NCI-H2081 treated with DMSO at 0.1 percent for 48 hours (cell line): ENCODE measurements at places on chromosomes 2 and 18.

DNA sequence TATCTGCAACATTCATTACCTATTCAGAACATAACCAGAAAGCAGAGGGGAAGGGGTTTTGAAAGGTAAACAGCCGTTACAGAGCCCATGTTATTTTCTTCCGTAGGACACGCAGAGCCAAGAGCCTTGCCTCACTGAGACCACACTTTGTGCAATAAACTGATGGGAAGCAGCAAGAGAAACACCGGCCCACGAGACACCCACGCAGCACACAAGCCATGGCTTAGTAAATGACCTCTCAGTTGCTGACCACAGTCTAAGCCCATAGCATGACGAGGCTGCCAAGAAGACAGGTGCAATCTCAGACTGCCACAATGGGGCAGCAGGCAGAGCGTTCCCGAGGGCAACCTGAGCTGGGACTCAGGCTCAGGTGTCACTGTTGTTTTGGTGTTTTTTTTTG, 59.6 kb downstream of the CABYR start:
- no peak for DNase-seq

DNA sequence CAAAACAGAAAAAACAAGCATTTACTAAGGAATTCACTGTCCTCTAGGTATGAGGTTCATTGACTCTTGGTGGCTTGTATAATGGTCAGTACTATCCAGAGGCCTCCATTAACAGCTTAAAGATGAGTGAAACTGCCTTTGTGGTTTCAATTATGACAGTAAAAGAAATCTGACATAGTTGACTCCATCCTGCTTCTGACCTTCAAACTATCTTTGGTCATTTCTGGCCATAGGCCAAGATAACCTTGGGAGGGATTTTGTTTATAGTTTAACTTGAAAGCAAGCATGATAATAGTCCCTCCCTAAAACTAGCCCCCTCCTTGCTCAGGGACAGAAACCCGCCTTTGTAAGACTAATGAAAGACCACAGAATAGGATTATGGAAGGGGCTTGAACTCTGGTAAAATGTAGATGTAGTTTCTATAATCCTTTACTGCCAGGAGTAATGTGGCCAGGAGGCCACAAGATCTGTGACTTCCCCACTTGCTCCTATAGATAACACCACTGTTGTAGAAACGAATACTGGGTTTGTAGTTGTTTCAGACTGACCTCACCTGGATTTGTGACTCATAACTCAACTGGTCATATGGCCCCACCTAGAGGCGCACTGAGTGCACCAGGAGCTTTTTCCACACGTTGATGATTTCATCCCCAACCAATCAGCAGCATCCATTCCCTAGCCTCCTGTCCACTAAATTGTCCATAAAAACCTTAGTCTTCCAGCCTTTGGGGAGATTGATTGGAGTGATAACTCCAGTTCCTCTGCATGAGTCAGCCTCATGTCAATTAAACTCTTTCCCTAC, 8.6 kb upstream of the PLEKHM3 start:
- DNase-seq, result no peak

- no peak for DNase-seq
Observed at GRCh38 chr18:9925795-9926194, 12.0 kb downstream of the VAPA start.

DNA sequence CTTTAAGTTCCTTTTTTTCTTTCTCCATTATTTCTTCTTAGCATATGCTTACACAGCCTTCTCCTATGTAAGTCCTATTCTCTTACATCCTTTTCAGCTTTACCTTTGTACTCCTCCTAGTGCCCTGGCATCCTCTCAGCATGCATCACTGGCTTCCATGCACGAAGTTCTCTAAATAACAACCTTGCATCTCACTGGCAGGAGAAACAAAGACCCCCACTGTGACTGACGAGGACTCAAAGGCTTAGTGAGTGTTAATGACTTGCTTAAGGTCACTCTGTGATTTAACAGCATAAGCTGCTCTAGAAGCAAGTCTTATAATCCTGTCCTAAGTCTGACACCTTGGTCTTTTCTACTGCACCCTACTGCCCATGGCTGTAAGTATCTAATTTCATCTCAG, 1236.0 kb upstream of the CELF4 start:
- no peak for DNase-seq

- no peak for DNase-seq
Observed at GRCh38 chr2:157786663-157787363, 89.3 kb downstream of the ACVR1 start.

DNA sequence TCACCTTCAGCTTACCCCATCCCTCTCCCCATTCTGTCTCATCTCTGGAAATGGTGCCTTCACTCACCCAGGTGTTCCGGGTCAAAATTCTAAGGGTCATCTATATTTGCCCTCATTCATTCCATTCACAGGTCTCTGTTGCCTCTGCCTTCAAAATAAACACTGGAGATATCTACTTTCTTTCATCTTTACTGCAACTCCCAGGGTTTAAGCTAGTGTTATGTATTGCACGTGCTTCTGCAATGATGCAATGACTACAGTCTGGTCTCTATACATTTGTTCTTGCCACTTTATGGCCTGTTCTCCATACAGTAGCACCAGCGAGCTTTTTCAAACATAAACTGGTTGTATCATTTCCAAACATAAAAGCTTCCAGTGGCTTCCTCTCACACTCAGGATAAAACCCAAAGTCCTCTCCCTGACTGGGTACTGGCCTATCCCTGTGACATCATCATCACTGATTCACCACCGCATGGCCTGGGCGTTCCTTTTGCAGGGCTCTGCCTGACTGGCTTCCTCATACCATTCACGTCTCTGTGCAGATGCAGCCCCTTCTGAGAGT, 14.3 kb downstream of the DSG2 start:
- no peak for DNase-seq

DNA sequence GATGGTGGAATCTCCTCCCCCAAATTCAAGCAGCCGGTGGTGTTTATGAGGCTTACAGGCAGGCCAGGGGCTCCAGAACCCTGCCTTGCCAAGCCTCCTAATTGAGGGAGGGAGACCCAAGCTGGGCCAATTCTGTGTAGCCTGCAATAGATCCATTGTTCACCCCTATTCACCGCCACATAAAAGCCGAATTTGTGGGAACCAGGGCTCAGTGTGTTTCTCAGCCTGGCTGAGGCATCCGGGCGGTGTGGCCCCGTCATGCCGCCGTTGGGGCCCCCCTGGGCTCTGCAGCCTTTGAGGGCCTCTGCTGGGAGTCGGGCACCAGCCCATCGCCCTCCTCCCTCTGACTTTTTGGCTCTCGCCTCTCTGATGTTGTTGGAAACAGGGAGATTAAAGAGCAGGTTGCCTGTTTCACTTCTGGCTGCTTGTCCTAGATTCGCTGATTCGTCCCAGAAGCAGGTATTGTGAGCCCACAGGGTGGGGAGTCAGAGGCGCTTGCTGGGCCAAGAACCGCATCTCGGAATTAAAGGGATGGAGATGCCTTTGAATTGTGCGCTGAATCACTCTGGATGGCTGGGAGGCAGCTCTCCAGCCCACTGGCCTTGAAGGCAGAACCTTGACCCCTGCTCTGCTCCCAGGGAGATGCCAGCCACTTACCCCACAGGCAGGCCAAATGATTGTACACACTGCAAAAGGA, 14.7 kb upstream of the OTOS start:
- DNase-seq, result no peak

DNA sequence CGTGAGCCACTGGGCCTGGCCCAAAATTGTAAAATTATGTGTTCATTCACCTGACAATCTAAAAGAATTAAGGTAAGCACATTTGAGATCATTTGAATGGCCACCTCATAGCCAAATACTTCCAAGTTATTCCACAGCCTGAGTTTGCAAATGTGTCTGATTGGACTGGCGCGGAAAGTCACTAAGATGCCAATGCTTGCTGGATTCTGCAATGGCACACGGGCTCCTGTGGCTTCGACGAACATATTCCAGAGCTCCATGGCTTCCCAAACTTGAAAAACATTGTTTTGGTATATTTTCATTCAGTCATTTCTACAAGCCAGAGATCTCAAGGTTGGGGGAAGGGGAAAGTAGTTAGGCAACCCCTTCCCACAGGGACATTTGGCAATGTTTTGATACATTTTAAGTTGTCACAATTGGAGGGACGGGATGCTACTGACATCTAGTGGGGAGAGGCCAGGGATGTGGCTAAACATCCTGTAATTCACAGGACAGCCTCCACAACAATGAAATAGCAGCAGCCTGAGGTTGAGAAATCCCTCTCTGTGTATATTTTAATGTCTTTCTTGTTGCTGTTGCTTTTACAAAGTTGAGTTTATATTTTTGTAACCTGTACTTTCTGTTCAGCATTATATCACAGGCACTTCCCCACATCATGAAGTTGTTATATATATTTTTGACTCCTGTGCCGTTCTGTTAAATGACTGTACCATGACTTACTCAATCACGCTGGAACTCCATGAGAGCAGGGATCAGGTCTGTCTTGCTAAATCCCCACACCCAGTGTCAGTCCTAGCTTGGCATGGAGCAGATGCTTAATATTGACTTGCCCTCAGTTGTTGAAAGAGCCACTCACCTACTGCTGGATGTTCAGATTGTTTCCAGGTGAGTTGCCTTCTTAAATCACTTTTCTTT, 56.9 kb downstream of the COL4A4 start:
- DNase-seq, result no peak

- no peak for DNase-seq
Observed at GRCh38 chr2:188000189-188000588, 291.5 kb upstream of the GULP1 start.

- DNase-seq, result no peak
Observed at GRCh38 chr2:46064396-46064795, 232.8 kb upstream of the EPAS1 start.

DNA sequence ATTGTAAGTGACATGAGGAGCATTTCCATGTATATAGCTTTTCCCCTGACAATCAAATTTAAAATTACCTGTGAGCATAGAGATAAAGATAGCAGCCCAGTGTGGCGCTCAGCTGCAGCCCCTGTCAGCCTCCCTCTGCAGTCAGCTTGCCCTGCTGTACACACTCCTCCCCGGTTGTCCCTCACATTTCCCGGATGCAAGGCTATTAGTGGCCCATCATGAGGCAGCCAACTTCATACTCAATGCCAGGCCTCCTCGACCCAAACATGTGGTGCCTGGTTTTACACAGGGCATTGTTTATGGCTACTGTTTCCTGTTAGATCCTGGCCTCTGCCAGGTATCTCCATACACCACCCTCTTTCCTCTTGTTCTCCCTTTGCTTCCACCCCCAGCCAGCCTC, 116.1 kb upstream of the SH3BP4 start:
- DNase-seq, result no peak

- no peak for DNase-seq
Observed at GRCh38 chr2:174086708-174087107, 121.5 kb upstream of the SP3 start.

GRCh38 chr18:75132098-75132870, 76.7 kb downstream of the PTGR3 start:
- DNase-seq, result no peak

DNA sequence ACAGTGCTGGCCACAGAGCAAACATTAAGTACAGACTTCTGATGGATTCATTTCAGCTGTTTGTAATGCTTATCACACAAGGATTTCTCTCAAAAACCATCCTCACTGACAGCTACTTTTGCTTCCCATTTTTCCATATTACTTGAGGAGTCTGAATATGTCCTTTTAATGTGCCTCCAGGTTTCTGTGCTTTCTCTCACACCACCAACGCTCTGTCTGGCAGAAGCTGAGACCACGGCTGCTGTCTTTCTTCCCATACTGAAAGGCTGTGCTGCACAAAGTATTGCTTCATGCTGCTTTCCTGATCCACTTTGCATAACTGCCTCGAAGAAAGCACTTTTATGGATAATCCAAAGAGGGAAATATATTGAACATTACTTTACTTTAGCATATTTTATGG, 312.1 kb upstream of the ZEB2 start:
- DNase-seq, result no peak

- no peak for DNase-seq
Observed at GRCh38 chr2:107385921-107386320, 440.8 kb upstream of the RGPD4 start.

DNA sequence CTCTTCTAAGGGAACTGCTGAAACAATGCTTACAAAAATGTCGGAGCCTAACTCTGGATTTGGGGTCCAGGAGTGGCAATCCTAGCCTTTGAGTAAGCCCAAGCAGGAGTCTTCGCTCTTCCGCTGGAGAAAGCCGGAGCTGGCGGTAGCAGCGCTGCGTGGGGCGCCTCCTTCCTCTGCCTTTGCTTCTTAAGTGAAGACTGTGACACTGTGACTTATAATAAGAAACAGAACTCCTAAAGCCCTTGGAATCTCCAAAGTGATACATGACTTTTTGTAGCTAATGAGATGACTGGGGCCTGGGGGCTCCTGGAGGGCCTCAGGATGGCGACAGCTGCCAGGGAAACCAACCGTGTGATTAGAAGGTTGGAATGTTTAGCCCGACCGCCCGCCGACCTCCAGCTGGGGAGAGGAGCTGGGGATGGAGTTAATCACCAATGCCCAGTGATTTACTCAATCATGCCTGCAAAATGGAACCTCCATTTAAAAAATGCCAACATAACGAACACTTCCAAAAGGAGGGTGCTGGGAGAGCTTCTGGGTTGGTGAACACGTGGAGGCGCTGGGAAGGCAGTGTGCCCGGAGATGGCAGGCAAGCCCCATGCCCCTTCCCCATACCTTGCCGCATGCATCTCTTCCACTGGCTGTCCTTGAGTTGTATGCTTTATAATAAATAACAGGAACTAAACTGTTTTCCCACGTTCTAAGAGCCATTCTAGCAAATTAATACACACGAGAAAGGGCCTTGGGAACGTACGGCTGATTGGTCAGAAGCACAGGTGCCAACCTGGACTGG, 29.0 kb upstream of the MAL start:
- DNase-seq, result no peak

DNA sequence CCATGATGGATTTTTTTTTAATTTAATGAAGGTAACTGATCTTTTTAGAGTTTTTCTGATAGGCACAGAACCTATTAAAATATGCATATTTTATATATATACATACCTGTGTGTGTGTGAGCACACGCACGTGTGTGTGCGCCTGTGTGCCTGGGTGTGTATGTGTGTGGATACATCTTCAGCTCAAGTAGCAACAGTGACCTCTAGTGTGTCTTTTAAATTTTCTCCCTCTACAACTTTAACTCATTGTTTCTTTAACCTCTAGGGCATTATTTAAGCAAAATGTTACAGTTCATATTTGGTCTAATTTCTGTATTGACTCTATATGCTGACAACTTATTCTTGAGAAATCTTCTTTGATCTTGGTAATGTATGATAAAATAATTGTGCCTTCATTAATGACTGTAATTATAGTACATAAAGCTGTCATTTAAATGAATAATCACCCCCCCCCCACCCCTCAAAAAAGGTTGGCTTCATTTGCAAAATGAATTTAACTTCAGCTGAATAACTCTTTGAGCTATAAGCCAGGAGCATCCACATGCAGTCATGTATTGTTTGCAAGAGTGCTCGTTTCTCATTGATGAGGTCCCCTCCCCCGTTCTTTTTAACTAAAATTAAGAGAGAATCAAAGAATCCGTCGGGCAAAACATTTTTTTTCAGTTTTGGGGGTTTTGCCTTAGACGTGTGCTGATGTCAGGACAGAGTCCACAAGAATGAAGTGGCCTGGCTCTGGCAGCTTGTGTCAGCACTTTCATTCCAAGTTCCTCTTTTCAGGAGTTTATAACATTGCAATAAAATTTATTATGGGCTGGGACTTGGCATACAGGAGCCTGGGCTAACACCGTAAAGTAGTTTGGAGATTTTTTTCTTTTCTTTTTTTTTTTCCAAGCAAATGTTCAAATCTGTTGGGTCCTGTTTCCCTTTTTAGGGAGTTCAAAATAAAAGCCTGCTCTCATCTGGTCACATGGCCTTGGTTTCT, 80.0 kb downstream of the ETAA1 start:
- DNase-seq, result no peak
